Endodermal cell (in vitro differentiated cells): ENCODE measurements at places on chromosomes 5 and 9. TPM values are rescaled to one million over a fixed set of nuclear protein-coding genes. Genes with fewer than 3 reads are reported as not detected.

GRCh38 chr9:98804083-98804482, 3.4 kb upstream of the GALNT12 start:
- H3K4me3 ChIP-seq, result no peak overlapping the region
- no peak overlapping the region for H3K27ac ChIP-seq
- H3K36me3 ChIP-seq, result no peaks in the 10 kb centered on the region
- peaks cover 21% of the 10 kb centered on the region for H3K4me1 ChIP-seq
- DNase-seq, result no peak

GRCh38 chr5:141908796-141909195, 14.9 kb upstream of the DELE1 start:
- no peaks in the 10 kb centered on the region for H3K4me1 ChIP-seq
- no peaks in the 10 kb centered on the region for H3K36me3 ChIP-seq
- H3K27ac ChIP-seq, result no peak overlapping the region
- H3K4me3 ChIP-seq, result no peak overlapping the region
- peaks cover 17% of the 10 kb centered on the region for H3K27me3 ChIP-seq
- no peak for DNase-seq

GRCh38 chr9:102974530-102974929, 20.6 kb upstream of the CYLC2 start:
- H3K27me3 ChIP-seq, result no peaks in the 10 kb centered on the region
- no peak overlapping the region for H3K4me3 ChIP-seq
- H3K36me3 ChIP-seq, result no peaks in the 10 kb centered on the region

- H3K4me3 ChIP-seq, result no peak overlapping the region
- H3K4me1 ChIP-seq, result peaks cover 3% of the 10 kb centered on the region
- H3K27me3 ChIP-seq, result no peaks in the 10 kb centered on the region
- no peaks in the 10 kb centered on the region for H3K36me3 ChIP-seq
- no peak overlapping the region for H3K27ac ChIP-seq
Observed at GRCh38 chr5:123209502-123210027, 120.5 kb downstream of the PRDM6 start.

GRCh38 chr5:142215915-142216681, 107.5 kb downstream of the NDFIP1 start:
- H3K4me1 ChIP-seq, result no peaks in the 10 kb centered on the region
- no peaks in the 10 kb centered on the region for H3K27me3 ChIP-seq
- no peak overlapping the region for H3K27ac ChIP-seq

DNA sequence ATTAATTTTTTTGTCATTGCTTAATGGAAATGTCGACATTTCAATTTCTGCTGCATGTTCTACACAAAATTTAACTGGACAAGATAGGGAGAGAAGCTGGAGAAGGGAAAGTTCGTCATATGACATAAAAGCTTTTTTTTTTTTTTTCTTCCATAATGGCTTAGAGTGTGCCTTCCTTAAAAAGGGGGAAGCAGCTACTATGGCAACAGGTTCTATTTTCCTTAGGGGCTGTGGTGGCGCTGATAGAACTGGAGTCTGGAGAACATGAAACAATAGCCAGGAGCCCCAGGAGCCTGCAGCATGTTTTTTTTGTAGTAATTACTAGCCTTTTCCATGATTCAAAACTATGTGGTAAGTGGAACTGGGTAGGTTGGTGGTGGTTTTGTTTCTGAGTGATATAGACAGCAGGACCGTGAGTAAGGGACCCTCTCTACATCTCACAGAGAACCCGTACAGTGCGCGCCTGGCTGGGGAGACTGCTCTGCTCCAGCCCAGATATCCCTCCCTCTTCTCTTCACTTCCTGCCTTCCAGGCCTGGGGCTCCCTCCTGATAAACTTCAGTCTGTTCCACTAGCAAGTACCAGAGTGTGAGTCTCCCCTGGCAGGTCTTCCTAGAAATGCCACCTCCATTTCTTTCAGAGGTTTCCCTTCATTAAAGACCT, 301.6 kb downstream of the NR3C1 start:
- no peaks in the 10 kb centered on the region for H3K36me3 ChIP-seq
- no peak overlapping the region for H3K27ac ChIP-seq
- H3K4me1 ChIP-seq, result peaks cover 3% of the 10 kb centered on the region

- no peak overlapping the region for H3K4me3 ChIP-seq
- H3K4me1 ChIP-seq, result no peaks in the 10 kb centered on the region
- no peaks in the 10 kb centered on the region for H3K36me3 ChIP-seq
- peak; percentile 67 for DNase-seq
Observed at GRCh38 chr5:96595300-96596090, 66.7 kb upstream of the CAST start.

GRCh38 chr9:111362526-111362925, 32.5 kb upstream of the OR2K2 start:
- H3K27ac ChIP-seq, result no peak overlapping the region
- DNase-seq, result no peak
- no peaks in the 10 kb centered on the region for H3K4me1 ChIP-seq
- H3K36me3 ChIP-seq, result peaks cover 47% of the 10 kb centered on the region

DNA sequence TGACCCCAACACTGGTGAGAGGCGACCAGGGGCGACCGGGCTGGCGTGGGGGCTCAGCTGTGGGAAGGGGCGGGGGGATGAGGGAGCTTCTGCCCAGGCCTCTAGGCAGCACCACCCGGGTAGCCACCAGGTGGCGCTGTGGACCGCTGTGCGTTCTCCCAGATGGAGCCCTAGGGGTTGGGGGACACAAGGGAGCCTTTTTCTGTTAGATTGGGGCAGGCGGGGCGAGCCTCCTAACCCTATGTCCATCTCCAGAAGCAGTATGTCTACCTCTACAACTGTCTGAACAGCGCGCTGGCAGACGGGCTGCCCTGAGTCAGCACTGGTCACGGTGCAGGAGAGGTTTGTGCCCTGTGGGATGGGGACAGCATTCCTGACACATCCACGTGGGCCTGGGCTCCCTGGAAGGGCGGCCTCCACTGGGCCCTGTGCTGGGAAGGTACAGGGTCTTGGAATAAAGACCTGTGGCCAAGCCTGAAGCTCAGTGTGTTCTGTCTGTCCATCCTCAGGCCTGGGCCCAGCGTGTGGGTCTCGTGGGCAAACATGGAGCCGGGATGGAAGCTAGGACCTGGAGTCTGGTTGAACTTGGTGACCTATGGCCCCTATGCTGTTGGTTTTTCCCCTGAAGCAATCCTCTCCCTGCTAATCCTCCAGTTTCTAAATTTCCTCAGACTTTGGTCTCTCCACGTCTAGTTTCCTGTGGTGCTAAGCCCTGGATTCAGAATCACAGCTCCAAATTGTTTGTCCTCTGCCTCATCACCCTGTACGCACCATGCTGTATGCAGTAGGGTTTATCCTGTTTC, 23.1 kb upstream of the SPTLC1 start:
- peaks cover 26% of the 10 kb centered on the region for H3K27me3 ChIP-seq
- no peak overlapping the region for H3K27ac ChIP-seq
- peak; percentile 95 for DNase-seq
- H3K4me3 ChIP-seq, result no peak overlapping the region
- no peaks in the 10 kb centered on the region for H3K4me1 ChIP-seq

DNA sequence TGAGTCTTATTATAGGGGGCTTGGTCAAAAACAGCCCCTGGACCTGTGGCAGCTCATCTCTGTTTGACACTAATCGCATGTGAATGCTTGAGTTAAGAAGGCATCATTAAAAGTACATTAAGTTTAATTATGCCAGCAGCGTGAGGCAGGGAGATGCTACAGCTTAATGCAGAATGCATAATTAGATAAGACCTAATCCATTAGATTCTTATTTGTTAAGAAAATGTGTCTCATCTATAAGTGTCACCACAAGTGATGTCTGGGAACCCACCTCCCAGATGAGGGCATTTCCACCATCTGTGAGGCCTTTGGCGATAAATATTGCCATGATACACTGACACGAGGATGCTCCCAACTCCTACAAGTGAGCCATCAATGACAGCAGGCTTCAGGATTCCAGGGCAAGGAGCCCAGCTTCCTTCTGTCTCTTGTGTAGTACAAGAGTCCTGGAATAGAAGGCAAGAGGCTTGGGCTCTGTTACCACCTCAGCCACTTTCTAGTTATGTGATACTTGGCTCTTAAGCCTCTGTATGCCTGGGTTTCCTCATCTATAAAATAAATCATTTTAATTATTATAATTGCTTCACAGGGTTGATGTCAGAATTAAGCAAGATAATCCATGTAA, 202.7 kb downstream of the FAM114A2 start:
- no peak for DNase-seq
- H3K4me1 ChIP-seq, result no peaks in the 10 kb centered on the region
- no peak overlapping the region for H3K4me3 ChIP-seq
- H3K36me3 ChIP-seq, result no peaks in the 10 kb centered on the region

GRCh38 chr9:120235081-120235480, 344.9 kb downstream of the CDK5RAP2 start:
- DNase-seq, result no peak
- H3K4me3 ChIP-seq, result no peak overlapping the region
- no peaks in the 10 kb centered on the region for H3K4me1 ChIP-seq
- H3K27ac ChIP-seq, result no peak overlapping the region

DNA sequence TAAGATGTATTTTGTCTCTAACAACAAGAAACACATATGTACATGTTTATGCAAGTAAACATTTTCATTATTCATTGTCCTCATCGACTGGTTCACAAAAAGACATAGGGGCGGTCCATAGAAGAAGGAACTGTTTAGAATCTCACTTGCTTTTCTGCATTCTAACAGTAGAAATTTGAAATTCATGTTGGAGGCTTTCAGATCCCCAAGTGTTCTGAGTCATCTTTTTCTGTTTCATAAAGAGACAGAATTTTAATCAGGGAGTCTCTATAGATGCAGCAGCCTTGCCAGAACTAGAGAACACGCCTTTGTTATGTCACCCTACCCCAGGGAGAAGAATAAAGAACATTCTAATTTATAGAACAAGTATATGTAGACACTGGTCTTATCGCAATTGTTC, 324.3 kb downstream of the GABRG2 start:
- H3K36me3 ChIP-seq, result no peaks in the 10 kb centered on the region
- no peak overlapping the region for H3K27ac ChIP-seq
- no peaks in the 10 kb centered on the region for H3K27me3 ChIP-seq
- H3K4me3 ChIP-seq, result no peak overlapping the region
- no peak for DNase-seq
- H3K4me1 ChIP-seq, result no peaks in the 10 kb centered on the region

DNA sequence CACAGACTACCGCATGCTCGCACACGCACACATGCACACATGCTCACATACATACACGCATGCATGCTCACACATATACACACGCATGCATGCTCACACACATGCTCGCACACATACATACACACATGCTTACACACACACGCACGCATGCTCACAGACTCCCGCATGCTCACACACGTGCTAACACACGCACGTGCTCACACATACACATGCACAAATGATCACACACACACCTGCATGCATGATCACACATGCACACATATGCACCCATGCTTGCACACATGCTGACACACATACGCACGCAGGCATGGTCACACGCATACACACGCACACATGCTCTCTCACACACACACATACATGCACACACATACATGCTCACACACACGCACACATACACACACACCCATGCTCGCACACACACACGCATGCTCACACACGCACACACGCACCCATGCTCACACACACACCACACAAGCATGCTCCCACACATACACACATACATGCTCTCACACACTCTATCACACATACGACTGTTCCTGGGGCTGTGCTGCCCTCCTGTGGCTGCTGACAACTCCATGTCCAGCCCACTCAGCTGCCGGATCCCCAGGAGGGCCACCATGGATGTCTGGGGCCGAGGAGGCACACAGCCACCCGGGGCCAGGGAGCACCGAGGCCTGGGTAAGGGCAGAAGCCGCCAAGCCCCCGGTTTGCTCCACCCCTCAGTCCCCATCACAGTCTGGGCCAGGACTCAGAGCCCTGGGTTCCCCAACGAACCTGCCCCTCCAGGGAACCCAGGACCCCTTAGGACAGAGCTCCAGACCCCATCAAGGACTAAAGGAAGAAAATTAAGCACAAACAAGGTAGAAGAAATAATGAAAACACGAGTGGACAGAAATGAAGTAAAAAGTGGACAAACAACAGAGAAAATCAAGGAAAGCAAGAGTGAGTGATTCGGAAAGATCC, 31.4 kb upstream of the EGFL7 start:
- H3K36me3 ChIP-seq, result no peaks in the 10 kb centered on the region
- H3K4me1 ChIP-seq, result peaks cover 5% of the 10 kb centered on the region
- no peak overlapping the region for H3K4me3 ChIP-seq
- H3K27me3 ChIP-seq, result peaks cover 39% of the 10 kb centered on the region
- no peak overlapping the region for H3K27ac ChIP-seq
- DNase-seq, result peak; percentile 92

- H3K4me3 ChIP-seq, result no peak overlapping the region
- DNase-seq, result no peak
- peaks cover 10% of the 10 kb centered on the region for H3K27me3 ChIP-seq
- H3K4me1 ChIP-seq, result peaks cover 3% of the 10 kb centered on the region
- H3K36me3 ChIP-seq, result no peaks in the 10 kb centered on the region
- H3K27ac ChIP-seq, result no peak overlapping the region
Observed at GRCh38 chr5:170270293-170271069, 27.1 kb downstream of the LCP2 start.

GRCh38 chr9:90645721-90646120, 3.1 kb upstream of the DIRAS2 start:
- H3K36me3 ChIP-seq, result no peaks in the 10 kb centered on the region
- DNase-seq, result no peak
- H3K4me1 ChIP-seq, result no peaks in the 10 kb centered on the region
- H3K27me3 ChIP-seq, result peaks cover 35% of the 10 kb centered on the region
- H3K4me3 ChIP-seq, result no peak overlapping the region

- no peaks in the 10 kb centered on the region for H3K27me3 ChIP-seq
- H3K27ac ChIP-seq, result no peak overlapping the region
- DNase-seq, result no peak
- no peaks in the 10 kb centered on the region for H3K36me3 ChIP-seq
Observed at GRCh38 chr5:107874795-107875194, 204.1 kb upstream of the EFNA5 start.

DNA sequence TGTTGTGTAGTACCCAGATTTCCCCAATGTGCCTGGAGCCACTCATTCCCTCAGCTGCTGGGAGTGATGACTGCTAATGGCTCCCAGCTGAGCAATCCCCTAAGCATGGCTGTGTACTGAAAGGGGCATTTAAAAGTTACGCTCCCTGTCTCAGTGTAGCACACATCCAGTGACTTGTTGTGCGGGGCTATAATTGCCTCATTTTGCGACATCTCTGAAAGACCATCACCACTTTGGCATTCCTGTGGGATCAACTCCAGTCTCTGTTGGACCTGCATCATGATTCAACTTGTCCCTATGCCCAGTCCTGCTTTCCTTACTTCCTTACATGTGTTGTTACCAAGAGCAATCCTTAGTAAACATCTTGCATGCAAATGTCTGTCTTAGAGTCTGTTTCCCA, 201.2 kb upstream of the MPDZ start:
- H3K4me1 ChIP-seq, result no peaks in the 10 kb centered on the region
- no peak overlapping the region for H3K4me3 ChIP-seq
- H3K36me3 ChIP-seq, result no peaks in the 10 kb centered on the region
- H3K27ac ChIP-seq, result no peak overlapping the region

- H3K27ac ChIP-seq, result no peak overlapping the region
- no peaks in the 10 kb centered on the region for H3K36me3 ChIP-seq
- H3K27me3 ChIP-seq, result no peaks in the 10 kb centered on the region
- no peak overlapping the region for H3K4me3 ChIP-seq
- DNase-seq, result no peak
- H3K4me1 ChIP-seq, result peaks cover 2% of the 10 kb centered on the region
Observed at GRCh38 chr5:54251981-54252380, 58.4 kb downstream of the ARL15 start.

GRCh38 chr9:111926421-111926875, 29.8 kb downstream of the UGCG start:
- no peak for DNase-seq
- no peak overlapping the region for H3K27ac ChIP-seq
- no peaks in the 10 kb centered on the region for H3K4me1 ChIP-seq
- no peaks in the 10 kb centered on the region for H3K27me3 ChIP-seq
- H3K4me3 ChIP-seq, result no peak overlapping the region

Gene HDHD3
- 20.4 to 37.1 TPM (median 32.1 TPM) in 3 replicates for total RNA-seq

Gene FAM151B
- total RNA-seq, result 0.77 and 1.5 TPM in 2 replicates

Gene LHX3
- total RNA-seq, result not detected in 3 replicates

Gene ACSL6
- 0.29 and 0.73 TPM in 2 replicates for total RNA-seq

Gene LCN10
- total RNA-seq, result 0.56 to 0.91 TPM (median 0.86 TPM) in 3 replicates

Gene LHX6
- total RNA-seq, result 0.63 TPM in 1 of 3 replicates, not detected in the others
